ENCODE measurements at places on chromosomes 3 and 15. TPM values are rescaled to one million over a fixed set of nuclear protein-coding genes. Genes with fewer than 3 reads are reported as not detected.

DNA sequence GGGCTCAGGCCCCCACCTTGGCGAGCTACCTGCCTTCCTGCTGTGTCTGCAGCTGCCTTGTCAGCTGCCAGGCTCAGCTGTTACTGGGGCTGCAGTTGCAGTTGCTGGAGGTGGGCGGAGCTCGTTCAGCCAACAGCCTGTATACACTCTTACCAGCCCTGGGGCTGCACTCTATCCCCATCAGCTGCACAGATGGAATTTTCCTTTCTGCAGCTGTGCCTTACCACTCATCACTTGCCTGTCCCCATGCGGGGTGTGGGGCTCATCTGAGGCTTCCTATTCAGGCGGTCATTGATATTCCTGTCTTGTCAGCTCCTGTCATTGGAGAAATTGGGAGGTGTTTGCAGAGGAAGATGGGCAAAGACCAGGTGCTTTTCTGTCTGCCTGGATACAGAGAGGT is 9.1 kb upstream of the SYN2 start:
- no peaks in the 10 kb centered on the region for H3K36me3 ChIP-seq
- no peak overlapping the region for H3K27ac ChIP-seq
- no peak for DNase-seq

GRCh38 chr15:28955160-28955992 is 69.6 kb downstream of the APBA2 start:
- no peaks in the 10 kb centered on the region for H3K36me3 ChIP-seq
- H3K27ac ChIP-seq: no peak overlapping the region
- no peak overlapping the region for H3K4me3 ChIP-seq
- H3K4me1 ChIP-seq: no peaks in the 10 kb centered on the region
- no peak for DNase-seq

GRCh38 chr15:87547470-87548181 is 708.9 kb downstream of the NTRK3 start:
- no peaks in the 10 kb centered on the region for H3K36me3 ChIP-seq
- H3K4me3 ChIP-seq: no peak overlapping the region
- H3K4me1 ChIP-seq: no peaks in the 10 kb centered on the region

GRCh38 chr3:58594117-58594516 is 16.9 kb upstream of the FAM107A start:
- no peaks in the 10 kb centered on the region for H3K4me1 ChIP-seq
- no peak overlapping the region for H3K4me3 ChIP-seq
- DNase-seq: no peak
- H3K27me3 ChIP-seq: no peaks in the 10 kb centered on the region
- H3K36me3 ChIP-seq: no peaks in the 10 kb centered on the region
- H3K27ac ChIP-seq: no peak overlapping the region

DNA sequence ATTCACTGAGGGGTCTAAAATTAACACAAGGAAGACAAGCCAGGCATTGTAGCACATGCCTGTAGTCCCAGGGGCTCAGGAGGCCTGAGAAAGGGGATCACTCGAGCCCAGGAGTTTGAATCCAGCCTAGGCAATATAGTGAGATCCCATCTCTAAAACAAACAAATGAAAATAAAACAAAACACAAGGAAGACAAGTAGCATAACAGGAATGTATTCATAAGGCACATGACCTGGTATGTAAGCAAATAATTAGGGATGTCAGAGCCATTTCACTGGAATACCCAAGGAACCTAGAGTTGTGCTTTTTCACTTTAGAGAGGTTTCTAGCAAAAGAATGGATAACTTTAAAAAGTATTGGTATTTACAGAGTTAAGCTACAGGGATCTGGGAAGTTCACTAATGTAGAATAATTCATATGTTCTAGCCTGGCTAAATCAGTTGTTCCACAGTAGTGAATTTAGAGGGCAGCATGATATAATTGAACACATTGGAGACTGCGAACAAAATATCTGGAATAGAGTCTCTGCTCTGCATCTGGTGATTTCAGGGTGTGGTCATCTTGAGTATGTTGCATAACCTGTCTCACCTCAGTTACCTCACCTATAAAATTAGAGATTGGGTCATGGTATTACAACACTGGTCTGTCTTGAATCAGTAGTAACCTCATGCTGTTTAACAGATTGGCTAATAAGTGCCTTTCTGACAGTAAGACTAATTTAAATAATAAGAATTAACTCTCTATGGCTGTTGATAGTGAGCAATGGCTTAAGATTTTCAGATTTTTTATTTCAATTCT is 9.3 kb downstream of the GRAMD1C start:
- H3K27me3 ChIP-seq: no peaks in the 10 kb centered on the region
- DNase-seq: no peak
- no peak overlapping the region for H3K4me3 ChIP-seq
- H3K4me1 ChIP-seq: no peaks in the 10 kb centered on the region

DNA sequence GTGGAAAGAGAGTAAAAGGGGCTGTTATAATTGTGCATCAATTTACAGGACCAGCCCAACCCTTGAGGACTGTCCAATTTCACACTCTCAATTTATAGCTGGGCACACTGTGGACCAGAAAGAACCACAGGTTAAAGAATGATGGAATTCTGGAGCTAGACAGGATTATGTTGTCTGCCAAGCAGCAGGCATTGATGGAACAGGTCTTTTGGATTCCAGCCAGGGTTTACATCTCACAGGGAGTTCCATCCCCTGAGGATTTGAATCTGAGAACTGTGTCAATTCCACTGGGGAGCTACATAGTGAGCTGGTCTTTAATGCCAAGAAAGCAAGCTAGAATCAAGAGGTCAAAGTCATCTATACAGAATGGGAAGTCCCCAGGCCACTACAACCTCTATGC is 389.5 kb upstream of the WNT5A start:
- no peak overlapping the region for H3K27ac ChIP-seq
- H3K4me3 ChIP-seq: no peak overlapping the region
- H3K4me1 ChIP-seq: no peaks in the 10 kb centered on the region
- DNase-seq: no peak

GRCh38 chr15:30992249-30992864 is 929 bp upstream of the MTMR10 start:
- no peaks in the 10 kb centered on the region for H3K36me3 ChIP-seq
- peaks cover 42% of the 10 kb centered on the region for H3K4me1 ChIP-seq
- H3K27me3 ChIP-seq: no peaks in the 10 kb centered on the region

DNA sequence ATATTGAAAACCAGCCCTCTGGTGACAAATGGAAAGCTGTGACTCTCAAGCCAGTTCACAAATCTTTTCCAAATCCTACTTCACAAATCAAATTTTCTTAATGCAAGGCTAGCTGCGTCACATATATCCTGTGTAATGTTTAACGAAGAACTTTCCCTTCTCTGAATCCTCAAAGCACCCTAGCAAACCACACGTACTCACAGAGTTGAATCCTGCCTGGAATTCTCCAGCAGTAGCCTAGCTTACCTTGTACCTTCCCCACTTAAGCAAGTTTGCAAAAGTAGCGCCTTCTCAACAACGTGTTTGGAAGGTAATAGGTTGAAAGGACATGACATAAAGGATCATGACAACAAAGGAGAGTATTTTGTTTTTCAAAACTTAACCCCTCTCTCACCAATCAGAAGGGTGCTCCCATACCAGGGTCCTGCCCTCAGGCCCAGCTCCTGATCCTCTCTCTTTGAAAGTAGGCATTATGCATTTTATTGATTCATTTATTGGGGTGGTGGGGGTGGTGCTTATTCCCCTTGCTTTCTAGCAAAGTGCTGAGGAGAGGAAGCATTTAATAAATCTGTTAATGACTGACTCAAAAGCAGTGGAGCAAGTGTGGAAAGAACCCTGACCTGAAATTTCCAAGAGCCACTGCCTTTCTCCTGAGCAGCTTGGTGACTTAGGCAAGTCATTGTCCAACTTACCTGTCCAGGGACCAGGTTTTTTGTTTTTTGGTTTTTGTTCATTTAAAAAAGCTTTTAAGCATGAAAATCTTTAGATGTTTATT is 531.6 kb downstream of the MECOM start:
- no peaks in the 10 kb centered on the region for H3K27me3 ChIP-seq
- no peak for DNase-seq
- H3K4me1 ChIP-seq: no peaks in the 10 kb centered on the region
- H3K27ac ChIP-seq: no peak overlapping the region
- no peak overlapping the region for H3K4me3 ChIP-seq

DNA sequence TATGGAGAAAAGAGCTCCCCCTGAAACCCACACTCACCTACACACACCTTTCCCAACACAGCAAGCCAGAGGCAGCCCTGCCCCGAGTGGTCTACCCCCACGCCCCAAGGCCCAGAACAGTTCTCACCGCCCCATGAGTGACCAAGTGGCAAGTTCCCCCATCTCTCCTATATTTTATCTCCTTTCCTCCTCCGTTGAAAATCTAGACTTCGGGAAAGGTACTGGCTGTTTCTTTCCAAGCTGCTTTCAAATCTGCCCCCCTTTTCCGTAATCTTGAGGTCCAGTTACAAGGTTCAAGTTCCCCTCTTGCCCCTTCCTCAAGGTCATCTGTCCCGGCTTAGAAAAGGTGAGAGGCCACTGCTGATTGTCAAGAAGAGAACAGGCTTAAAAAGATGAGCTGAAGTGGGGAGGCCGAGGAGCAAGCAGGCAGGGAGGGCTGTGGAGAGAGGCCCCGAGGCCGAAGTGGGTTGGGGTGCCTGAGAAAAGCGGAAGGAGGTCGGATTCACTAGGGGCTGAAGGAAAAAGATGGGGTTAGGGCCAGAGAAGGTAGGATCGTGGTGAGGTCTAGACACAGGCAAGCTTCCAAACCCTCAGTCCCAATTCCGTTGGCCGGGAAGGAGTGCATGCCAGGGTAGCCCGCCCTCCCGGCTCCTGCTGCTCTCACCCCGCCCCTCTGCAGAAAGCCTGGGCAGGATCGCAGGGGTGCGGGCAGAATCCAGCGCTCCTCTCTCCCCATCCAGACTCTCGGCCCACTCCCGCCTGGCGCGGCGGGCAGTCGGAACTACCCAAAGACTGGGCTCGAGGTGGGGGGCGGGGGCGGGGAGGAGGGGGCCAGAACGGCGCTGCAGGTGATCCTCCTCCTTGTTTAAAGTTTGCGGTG is 1.7 kb downstream of the SEMA5B start:
- no peaks in the 10 kb centered on the region for H3K36me3 ChIP-seq
- DNase-seq: peak; percentile 43
- H3K27me3 ChIP-seq: no peaks in the 10 kb centered on the region
- H3K4me1 ChIP-seq: peaks cover 16% of the 10 kb centered on the region

- DNase-seq: no peak
- H3K4me3 ChIP-seq: no peak overlapping the region
- H3K27ac ChIP-seq: no peak overlapping the region
- H3K4me1 ChIP-seq: no peaks in the 10 kb centered on the region
- H3K27me3 ChIP-seq: no peaks in the 10 kb centered on the region
- H3K36me3 ChIP-seq: peaks cover 45% of the 10 kb centered on the region
Measured at GRCh38 chr3:169094204-169094603, 569.3 kb downstream of the MECOM start.

GRCh38 chr15:100758555-100758954 is 121.1 kb upstream of the ALDH1A3 start:
- no peak overlapping the region for H3K4me3 ChIP-seq
- DNase-seq: no peak
- H3K27ac ChIP-seq: no peak overlapping the region
- H3K36me3 ChIP-seq: no peaks in the 10 kb centered on the region
- H3K27me3 ChIP-seq: peaks cover 3% of the 10 kb centered on the region
- no peaks in the 10 kb centered on the region for H3K4me1 ChIP-seq

GRCh38 chr3:1513662-1514061 is 420.8 kb downstream of the CNTN6 start:
- H3K4me3 ChIP-seq: no peak overlapping the region
- no peaks in the 10 kb centered on the region for H3K27me3 ChIP-seq
- H3K27ac ChIP-seq: no peak overlapping the region
- no peaks in the 10 kb centered on the region for H3K4me1 ChIP-seq
- DNase-seq: no peak
- H3K36me3 ChIP-seq: no peaks in the 10 kb centered on the region

The SSUH2 gene
- 0.33 TPM for polyA plus RNA-seq

The GOLGA6L9 gene
- 8.4 TPM for polyA plus RNA-seq

The SLC22A13 gene
- polyA plus RNA-seq: 0.07 TPM

The GLDN gene
- 1.1 TPM for polyA plus RNA-seq

Measured in heart left ventricle (tissue), 16 donors.